Left kidney (tissue), 8 donors: ENCODE measurements at places on chromosomes 16 and 17. TPM values are rescaled to one million over a fixed set of nuclear protein-coding genes. Genes with fewer than 3 reads are reported as not detected.

- no peak for DNase-seq
These were observed 446.6 kb downstream of the KCNJ18 start for GRCh38 chr17:22138861-22139469.

GRCh38 chr17:77296769-77297409, 156.1 kb downstream of the SEC14L1 start:
- no peak for DNase-seq

Gene SDR42E2
- polyA plus RNA-seq, result 0.22 TPM

Gene SEZ6L2
- polyA plus RNA-seq, result 8.2 TPM

Gene RGS11
- polyA plus RNA-seq, result 1.4 TPM

Gene UBALD1
- 13.3 TPM for polyA plus RNA-seq

- DNase-seq, result no peak
These were observed 9.9 kb upstream of the USP32 start for GRCh38 chr17:60401819-60402218.

GRCh38 chr17:61029181-61029580, 351.5 kb downstream of the BCAS3 start:
- DNase-seq, result no peak

GRCh38 chr17:76538281-76538931, 897 bp upstream of the CYGB start:
- no peak for DNase-seq

DNA sequence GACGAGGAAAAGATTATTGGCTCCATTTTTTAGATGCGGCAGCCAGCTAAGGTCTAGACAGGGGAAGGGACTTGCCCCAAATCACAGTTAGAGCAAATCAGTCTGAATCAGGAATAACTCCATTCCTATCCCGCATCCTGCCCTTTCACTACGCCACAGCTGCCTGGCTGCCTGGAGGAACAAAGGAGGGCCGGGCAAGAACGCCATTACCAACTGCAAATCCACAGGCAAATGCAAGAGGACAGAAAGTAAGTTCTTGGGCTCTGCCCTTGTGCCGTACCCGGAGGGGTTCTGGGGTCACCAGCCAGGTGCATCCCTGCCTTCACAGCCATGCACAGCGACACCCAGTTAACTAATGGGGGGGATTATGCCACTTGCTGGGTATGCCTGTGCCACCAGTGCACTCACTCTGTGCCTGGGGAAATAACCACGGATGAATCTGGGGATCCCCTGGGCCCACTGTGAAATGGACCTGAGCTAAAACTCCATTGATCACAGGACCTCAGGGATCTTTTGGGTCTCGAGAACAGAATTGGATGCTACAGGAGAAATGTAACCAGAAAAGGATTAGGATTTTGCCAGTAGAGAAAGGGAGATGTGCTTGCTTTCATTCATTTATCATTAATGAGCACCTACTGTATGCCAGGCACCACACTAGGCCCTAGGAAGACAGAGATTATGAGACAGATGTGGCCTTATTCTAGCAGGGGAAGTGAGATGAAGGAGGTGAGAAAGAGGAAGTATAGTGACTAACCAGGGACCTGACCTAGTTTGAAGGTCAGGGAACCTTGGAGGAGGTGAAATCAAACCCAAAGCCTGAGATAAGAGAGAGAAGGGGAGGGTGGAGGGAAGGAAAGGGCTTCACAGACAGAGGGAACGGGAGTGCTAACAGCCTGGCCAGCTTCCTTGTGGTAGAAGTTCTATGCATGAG, 17.7 kb downstream of the BCL7C start:
- DNase-seq, result no peak

Gene GOSR1
- polyA plus RNA-seq, result 64.8 TPM

Gene UTS2R
- polyA plus RNA-seq, result 0.40 TPM

GRCh38 chr17:60137731-60138130, 12.0 kb upstream of the CA4 start:
- DNase-seq, result no peak

Gene GPRC5C
- 80.8 TPM for polyA plus RNA-seq

DNA sequence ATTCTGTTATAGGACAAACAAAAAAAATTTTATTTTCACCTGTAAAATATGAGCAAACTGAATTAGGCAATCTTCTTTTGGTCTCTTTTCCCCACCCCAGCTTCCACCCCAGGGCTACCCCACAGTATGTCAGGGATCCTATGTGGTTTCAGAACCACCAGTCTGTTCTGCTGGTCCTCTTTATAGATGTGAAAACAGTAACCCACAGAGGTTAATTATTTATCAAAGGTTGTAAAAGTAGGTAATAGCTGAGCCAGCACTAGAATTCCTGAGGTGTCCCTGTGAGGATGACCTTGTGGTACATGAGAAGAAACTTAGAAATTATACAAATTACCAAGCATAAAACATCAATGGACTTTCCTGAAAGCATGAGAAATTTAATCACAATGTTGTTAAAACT, 428.7 kb downstream of the CNTNAP4 start:
- no peak for DNase-seq

Gene TMEM231
- 22.1 TPM for polyA plus RNA-seq

DNA sequence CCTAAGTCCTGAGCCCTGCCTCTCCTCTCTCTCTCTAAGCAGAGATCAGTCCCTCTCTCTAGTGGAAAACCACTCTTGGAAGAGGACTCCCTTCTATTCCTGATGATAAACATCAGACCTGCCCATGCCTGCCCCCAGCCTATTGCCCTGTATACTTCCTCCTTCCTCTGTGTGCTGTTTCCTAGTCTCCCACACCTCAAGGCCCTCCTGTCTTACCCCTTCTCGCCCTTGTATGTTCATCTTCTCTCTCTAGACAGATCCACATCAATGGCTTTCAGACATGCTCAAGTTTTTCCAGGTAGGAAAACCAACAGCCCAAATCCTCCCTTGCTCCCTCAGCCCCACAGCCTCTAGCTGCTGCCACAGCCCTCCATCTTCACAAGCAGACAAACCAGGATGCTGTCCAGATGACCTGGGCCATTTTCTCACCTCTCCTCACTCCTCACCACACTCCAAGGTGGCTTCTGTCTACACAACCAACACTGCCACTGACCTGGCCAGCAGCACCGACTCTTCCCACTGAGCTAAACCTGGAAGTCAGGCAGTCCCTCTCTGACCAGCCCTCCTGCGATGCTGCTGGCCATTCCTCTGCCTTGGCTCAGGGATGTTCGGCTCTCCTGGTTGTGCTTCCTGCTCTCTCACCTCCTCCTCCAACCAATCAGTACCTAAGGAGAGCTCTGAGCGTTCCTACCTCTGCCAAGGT, 36.3 kb downstream of the MARF1 start:
- DNase-seq, result no peak

- peak; percentile 45 for DNase-seq
These were observed 44.2 kb downstream of the WDR45B start for GRCh38 chr17:82603981-82604448.

GRCh38 chr17:2435862-2436261, 35.0 kb upstream of the MNT start:
- DNase-seq, result no peak

DNA sequence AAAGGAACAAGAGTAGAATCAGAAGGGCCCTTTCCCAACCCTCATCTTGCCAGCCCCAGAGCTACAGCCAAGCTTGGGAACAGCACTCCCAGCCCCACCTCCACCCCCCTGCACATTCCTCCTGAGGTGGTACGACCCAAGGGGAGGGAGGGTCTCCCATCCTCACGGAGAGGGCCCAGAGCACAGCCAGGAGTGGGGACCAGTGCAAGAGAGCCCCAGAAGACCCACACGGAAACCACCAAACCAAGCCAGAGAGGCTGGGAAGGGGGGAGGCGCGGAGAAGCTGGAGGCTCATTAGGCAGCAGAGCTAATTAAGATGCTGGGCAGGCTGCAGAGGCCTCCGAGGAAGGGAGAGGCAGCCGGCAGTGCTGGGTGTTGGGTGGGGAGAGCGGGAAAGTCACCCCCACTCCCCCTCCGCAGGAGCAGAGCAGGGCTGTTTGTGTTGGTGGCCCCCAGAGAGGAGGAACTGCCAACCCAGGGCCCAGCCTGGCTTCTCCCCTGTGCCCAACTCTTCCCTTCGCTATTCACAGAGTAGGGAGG, 2.4 kb downstream of the CACNB1 start:
- no peak for DNase-seq

- DNase-seq, result no peak
These were observed 37.4 kb downstream of the CDH13 start for GRCh38 chr16:82664181-82664580.

Gene METTL16
- polyA plus RNA-seq, result 39.2 TPM

DNA sequence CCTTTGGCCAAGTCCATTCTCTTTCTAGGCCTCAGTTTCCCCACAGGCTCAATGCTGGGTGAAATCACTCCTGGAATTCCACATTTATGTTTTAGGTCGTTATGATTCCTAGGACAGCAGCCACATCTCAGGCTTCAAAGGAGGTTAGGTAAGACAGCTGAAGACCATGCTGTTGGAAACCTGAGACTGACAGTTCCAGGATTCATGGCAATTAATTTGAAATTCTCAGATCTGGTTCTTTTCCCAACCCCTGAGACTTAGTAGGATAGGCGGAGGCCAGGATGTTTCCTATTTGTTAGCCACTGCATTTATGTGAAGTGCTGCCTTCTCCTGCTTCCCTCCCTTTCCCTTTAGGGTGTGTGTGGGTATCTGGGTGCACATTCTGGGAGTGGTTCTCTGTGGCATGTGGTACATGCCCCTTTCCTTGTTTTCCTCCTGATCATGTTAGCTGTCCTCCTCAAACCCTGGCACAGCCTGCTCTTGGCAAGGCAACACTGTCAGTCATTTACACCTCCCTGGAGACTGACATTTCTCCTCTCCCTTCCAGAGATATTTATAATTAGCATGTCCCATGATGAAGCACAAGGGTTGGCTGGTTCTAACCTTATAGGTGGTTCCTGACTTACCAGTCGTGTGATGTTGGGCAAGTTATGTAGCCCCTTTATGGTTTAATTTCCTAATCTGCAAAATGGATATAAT, 91.4 kb upstream of the SALL1 start:
- DNase-seq, result peak; percentile 60

DNA sequence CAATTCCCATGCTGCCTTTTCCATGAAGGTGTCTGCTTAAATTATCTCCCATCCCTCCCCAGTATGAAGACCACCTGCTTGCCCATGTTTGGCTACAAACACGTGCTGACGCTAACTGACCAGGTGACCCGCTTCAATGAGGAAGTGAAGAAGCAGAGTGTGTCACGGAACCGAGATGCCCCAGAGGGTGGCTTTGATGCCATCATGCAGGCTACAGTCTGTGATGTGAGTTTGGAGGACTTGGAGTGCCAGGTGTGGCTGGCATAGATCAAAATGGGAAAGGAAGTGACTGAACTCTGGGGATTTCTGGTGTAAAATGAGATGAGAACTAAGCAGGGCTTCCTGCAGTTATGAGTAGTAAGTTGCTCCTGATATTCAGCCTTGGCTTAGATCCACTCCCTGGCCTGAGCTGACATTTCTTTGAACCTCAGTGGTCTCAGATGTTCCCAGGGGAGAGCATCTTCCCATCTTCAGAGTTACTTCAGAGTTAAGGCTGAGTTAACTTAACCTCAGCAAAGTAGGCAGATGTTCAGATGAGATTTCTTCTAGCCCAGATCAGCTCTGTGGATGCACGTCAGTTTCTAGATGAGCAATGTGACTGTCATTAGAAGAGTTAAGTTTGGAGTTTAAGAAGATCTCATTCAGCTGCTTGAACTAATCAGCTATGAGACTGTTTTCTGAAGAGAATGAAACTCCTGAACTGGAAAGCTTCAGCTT, 32.7 kb downstream of the ITGB3 start:
- DNase-seq, result no peak

GRCh38 chr17:55283256-55283965, 18.7 kb downstream of the HLF start:
- DNase-seq, result no peak

GRCh38 chr17:7677388-7678067, 9.8 kb downstream of the TP53 start:
- DNase-seq, result no peak

Gene KRT33A
- polyA plus RNA-seq, result not detected
